Hippocampal formation (tissue), 2 donors: ENCODE measurements at places on chromosomes 2 and 18.
A peak's percentile ranks its signal among the peaks of the same experiment; 100 is the strongest.

DNA sequence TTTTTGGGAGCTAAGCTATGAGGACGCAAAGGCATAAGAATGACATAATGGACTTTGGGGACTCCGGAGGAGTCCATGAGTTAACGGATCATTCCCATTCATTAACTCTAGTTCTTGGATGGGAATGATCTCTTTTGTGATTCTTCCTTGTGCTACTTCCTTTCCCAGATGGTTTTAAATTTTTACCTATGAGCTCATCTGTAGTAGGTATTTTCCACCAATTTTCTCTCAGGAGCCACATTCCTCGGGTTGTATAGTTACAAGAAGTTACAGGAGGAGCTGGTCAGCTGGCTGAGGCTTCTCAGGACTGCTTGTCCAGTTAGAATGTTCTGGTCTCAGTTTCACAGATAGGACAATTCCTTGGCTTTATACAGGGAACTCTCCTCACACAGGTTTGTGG lies 42.9 kb upstream of the LPIN2 start:
- no peak for DNase-seq

- no peak for DNase-seq
These were observed 462.3 kb upstream of the SALL3 start for GRCh38 chr18:78517328-78517727.

- DNase-seq, result peak; percentile 8
These were observed 10.5 kb upstream of the CDK15 start for GRCh38 chr2:201795607-201796477.

DNA sequence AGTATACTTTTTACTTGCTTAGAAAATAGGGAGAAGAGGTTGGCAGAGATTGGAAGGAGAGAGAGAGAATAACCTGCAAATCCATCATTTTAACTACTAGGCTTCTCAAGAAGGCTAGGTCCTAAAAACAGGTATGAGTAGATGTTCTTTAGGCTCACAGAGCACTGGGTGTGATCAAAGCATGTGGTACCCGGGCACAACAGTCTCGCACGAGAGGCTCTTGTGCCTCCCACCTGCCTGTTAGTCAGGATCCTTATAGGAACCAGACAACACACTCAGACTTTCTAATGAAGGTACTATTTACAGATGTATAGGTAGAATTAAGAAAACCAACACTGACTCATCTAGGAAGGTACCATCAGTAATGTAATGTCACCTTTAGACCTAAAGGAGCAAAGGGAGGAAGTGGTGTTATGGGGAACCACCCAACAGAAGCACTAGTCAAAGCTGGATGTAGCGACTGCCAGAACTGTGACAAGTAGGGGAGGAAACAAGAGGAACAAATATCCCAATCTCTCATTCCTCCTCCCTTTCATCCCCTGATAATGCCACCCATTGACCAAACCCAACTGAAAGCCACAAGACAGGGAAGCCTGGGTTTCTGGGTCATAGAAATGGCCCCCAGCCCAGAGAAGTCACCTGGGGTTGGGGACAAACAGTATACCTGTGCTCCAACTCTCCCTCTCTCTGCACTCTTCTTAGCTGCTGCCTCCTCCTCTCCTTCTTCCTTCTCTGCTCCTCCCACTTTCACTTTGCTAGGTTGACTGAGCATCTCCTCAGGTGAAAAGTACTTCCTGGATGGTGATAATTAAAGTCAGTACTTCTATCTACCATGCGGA lies 16.0 kb upstream of the MARCHF4 start:
- no peak for DNase-seq

DNA sequence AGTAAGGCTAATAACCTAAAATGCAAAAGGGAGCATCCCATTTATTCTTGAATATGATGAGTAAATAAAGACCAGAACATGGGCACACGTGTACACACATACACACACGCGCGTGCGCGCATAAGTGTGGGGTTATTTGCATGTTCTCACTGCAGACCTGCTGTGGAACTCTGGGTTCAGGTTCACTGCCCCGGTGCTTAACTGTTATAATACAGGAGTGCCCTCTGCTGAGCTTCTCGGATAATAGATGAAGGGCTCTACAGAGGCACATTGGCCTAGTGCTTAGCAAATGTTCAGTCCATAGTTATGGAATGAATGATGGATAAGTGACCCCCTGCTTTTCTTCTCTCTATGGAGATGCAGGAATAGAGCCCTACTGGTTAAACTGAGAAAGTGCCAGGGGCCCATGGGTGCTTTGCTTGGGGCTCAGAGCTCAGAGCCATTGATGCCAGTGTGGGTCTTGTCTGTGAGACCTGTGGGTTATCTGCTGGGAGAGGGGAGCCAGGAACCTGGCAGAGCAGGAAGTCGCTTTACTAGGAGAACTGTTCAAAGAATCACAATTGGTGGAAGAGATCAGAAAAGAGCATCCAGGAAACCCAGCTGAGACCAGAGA lies 3.6 kb upstream of the ARL4C start:
- peak; percentile 37 for DNase-seq

DNA sequence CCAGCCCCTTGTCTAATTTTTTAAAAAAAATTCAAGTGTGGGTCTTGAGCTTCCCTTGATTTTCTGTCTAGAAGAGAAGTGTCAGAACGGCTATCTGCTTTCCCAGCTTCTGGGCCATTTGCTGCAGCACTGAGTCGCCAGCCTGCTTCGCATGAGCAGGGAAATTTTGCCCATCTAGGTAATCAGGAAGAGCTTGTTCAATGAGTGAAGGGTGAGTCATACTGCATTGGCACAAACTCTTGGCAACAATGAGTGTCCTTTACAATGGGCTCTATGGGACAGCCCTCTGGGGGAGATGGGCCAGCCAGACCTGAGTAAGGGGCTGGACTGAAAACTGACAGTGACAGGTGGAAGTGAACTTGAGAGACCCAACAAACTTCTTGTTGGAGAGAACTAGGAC lies 2.4 kb upstream of the RNF144A start:
- DNase-seq, result no peak

DNA sequence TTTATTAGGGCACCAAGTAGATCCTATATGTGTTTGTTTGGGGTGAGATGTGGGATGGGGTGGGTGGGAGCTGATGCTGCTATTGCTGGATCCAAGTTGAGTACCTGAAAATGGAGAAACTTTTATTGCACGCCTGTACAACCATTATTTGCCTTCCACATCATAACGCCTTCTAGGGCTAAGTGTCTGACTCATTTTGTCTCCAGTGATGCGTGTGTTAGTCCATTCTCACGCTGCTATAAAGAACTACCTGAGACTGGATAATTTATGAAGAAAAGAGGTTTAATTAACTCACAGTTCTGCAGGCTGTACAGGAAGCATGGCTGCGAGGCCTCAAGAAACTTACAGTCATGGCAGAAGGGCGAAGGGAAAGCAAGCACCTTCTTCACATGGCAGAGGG lies 58.2 kb downstream of the KDM3A start:
- no peak for DNase-seq

DNA sequence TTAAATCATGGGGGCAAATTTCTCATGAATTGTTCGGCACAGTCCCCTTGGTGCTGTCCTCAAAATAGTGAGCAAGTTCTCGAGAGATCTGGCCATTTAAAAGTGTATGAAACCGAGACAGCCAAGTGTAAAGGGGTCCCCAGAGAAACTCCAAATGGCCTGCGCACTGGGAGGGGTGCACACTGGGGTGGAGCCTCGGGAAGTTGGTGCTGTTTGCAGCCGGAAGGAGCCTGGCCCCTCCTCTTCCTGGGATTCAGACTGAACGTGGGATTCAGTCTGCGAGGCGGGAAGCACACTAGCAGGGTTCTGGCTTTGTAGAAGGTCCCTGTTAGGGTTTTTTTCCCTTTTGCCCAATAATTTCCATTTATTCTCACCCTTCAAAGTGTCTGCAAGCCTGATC lies 48.8 kb downstream of the RABL2A start:
- DNase-seq, result no peak

- DNase-seq, result no peak
These were observed 550.3 kb upstream of the TNP1 start for GRCh38 chr2:217409949-217410680.

DNA sequence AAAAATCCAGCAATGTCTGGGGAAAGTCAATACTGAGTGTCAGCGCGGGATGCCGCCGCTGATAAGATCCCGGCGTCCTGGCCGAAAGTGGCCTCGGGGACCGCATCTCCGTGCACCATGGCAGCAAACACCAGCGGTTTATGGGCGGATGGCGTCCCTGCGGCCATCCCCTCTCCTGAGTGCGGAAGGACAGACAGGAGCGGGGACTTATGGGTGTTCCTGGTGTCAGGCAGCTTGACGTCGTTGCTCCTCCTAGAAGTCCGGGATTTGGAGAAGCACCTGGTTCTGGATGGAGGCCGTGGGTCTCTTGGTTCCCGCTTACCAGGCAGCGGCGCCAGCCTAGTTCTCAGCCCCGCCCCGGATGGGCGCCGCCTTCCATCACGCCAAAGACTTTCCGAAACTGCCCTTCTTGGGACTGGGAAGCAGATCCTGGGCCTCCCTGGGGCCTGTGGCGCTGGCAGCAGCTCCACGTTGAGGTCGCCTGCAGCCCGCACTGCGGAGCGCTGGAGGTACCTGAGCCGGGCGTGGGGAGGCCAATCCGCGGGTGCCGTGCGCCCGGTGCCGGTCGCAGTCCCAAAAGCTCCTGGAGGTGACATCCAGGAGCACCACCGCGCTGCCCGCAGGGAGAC lies 119.1 kb downstream of the CCDC74A start:
- no peak for DNase-seq

GRCh38 chr2:188813315-188813714 lies 160.9 kb upstream of the COL3A1 start:
- DNase-seq, result no peak

DNA sequence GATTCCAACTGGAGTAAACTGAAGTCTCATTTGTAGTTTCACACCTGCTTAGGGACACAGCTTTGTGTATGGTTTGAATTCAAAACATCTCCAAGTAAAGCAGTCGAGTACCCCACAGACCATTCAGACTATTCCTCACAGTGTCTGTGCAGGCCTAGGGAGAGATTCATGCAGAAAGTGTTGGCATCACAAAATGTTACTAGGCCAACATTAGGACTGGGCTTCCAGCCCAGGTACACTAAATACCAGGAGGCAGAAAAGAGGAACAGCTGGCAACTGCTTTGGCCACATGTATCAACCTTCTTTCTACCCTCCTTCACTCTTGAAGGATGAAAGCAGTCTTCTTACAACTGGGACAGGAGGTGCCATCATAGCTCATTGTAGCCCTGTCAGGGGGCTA lies 270.4 kb upstream of the TMEFF2 start:
- DNase-seq, result no peak

DNA sequence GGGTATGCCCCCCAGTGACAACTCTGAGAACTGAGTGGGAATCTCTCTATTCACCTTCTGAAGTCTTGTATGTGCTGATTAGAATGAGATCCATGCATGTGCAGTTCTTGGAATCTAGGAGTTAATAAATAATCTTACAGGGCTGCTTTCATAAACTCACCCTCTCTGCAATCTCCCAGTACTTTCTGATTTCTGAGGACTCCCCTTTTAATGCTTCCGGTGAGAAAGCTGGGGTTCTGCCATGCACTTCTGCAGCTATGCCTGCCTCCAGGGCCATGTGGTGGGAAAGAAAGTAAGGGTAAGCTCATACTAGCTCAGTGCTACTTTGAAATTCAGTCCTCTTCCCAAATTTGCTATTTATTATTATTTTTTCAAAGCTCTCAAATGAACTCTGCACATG lies 432.9 kb downstream of the MTX2 start:
- DNase-seq, result no peak

DNA sequence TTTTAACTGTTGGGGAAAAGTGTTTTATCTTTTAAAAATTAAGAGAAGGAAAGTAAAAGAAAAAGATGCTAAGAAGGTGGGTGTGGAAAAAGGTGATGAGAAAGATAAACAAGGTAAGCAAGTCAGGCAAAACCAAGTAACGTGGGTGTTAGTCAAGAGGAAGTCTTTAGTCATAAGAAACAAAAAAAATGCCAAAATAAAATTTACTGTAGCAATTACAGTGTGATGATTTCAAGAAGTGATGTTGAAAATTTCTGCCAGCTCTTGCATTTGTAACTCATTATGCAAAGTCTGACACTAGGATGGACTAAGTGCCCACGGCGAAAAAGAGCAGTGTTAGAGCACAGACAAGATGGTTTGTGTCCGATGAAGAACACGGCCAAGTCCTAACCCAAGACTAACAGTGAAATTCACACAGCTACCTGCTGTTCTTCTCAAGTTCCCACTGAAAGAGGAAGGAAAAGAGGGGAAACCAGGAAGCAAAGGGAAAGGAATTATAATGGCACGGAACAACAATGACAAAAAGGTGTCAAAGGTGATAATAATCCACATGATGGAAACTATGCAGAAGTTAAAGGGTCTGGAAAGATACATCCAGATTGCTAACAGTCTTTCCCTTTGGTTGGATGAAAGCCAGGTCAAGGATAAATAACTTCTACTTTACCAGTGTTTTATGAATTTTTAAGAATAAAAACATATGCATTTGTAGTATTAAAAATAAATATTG lies 34.1 kb downstream of the NOL10 start:
- DNase-seq, result no peak

- DNase-seq, result no peak
These were observed 31.7 kb downstream of the ONECUT2 start for GRCh38 chr18:57466745-57467409.

DNA sequence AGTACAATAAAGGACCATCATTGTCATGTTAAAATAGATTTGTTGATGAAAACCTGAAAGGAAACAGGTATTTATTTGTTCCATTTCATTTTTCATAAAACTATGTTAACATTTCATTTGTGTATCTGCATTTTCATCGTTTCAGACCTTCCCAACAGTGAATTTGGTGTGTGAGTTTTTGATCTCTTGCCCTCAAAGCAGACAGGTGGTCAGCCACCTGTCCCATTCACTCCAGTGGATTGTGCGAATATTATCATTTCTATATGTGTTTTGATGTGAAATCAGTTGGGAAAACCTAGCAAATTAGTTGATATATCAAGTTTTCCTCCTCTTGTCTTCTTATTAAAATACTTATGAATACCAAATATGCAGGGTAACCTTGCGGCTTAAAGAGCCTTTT lies 25.4 kb upstream of the ATP5MC3 start:
- no peak for DNase-seq

GRCh38 chr2:60555783-60556139 lies 2.3 kb upstream of the BCL11A start:
- DNase-seq, result no peak

- DNase-seq, result no peak
These were observed 1.9 kb upstream of the C2orf49 start for GRCh38 chr2:105335469-105335868.
